ENCODE measurements at places on chromosomes 12 and 14. TPM values are rescaled to one million over a fixed set of nuclear protein-coding genes. Genes with fewer than 3 reads are reported as not detected.

- no peaks in the 10 kb centered on the region for H3K27me3 ChIP-seq
- H3K4me1 ChIP-seq: peaks cover 12% of the 10 kb centered on the region
- no peaks in the 10 kb centered on the region for H3K36me3 ChIP-seq
- no peak overlapping the region for H3K4me3 ChIP-seq
- no peak for DNase-seq
- H3K27ac ChIP-seq: no peak overlapping the region
These were observed 37.2 kb downstream of the IFNG start for GRCh38 chr12:68122236-68122920.

GRCh38 chr14:72751276-72752033 is 142.4 kb downstream of the DPF3 start:
- H3K4me3 ChIP-seq: no peak overlapping the region
- H3K27ac ChIP-seq: no peak overlapping the region
- peaks cover 11% of the 10 kb centered on the region for H3K4me1 ChIP-seq
- H3K36me3 ChIP-seq: no peaks in the 10 kb centered on the region

BCAT1 gene
- 4.9 TPM for total RNA-seq

GRCh38 chr14:75714991-75715390 is 53.9 kb downstream of the TTLL5 start:
- no peaks in the 10 kb centered on the region for H3K27me3 ChIP-seq
- no peak overlapping the region for H3K27ac ChIP-seq
- DNase-seq: no peak
- H3K4me3 ChIP-seq: no peak overlapping the region
- peaks cover 5% of the 10 kb centered on the region for H3K36me3 ChIP-seq

DNA sequence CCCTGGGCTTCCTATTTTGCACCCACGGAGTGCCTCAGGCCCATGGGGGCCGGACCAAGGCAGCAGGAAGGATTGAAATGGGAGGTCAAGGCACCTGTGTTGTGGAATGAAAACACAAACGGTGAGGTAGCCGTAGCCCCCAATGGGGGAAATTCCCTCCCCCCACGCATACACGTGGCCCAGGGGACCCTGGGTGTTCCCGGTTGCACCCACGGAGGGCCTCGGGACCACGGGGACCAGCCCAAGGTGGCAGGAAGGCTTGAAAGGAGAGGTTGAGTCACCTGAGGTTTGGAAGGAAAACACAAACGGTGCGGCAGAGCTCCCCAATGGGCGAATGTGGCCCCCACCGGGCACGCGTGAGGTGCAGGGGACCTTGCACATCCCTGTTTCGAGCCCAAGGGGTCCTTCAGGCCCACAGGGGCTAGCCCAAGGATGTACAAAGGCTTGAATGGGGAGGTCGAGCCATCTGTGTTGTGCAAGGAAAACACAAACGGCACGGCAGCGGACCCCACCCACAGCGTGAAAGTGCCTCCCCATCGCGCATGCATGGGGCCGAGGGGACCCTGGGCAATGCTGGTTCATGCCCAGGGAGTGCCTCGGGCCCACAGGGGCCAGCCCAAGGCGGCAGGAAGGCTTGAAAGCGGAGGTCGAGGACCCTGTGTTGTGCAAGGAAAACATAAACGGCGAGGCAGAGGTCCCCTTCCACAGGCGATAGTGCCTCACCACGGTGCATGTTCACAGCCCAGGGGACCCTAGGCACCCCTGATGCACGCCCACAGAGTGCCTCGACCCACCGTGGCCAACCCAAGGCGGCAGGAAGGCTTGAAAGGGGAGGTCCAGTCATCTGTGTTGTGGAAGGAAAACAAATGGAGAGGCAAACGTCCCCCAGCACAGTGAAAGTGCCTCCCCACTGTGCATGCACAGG is 376.7 kb downstream of the ALG10 start:
- no peaks in the 10 kb centered on the region for H3K36me3 ChIP-seq
- no peak overlapping the region for H3K4me3 ChIP-seq
- H3K27ac ChIP-seq: no peak overlapping the region
- no peaks in the 10 kb centered on the region for H3K4me1 ChIP-seq

LRP1-AS gene
- total RNA-seq: not detected

ANKS1B gene
- total RNA-seq: not detected

DNA sequence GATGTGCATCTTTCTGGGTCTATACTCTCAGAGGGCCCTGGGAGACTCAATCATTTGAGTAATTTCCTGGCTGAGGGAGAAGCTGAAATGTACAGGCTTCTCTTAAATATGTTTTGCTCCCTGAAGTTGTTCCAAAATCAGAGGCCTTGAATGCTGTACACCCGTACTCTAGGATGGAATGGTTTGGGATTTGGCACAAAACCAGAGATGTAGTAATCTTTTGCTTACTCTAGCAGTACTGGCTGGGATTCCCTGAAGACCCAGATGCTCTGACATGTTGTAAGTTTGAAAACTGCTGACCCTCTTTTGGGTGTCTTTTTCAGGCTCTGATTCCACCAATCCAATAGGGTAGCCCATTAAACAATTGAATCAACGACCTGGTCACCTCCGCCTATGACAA is 10.4 kb downstream of the ACACB start:
- no peaks in the 10 kb centered on the region for H3K36me3 ChIP-seq
- no peaks in the 10 kb centered on the region for H3K27me3 ChIP-seq
- no peak overlapping the region for H3K4me3 ChIP-seq
- H3K4me1 ChIP-seq: no peaks in the 10 kb centered on the region
- H3K27ac ChIP-seq: no peak overlapping the region
- DNase-seq: no peak

C12orf57 gene
- total RNA-seq: 90.9 TPM

DNA sequence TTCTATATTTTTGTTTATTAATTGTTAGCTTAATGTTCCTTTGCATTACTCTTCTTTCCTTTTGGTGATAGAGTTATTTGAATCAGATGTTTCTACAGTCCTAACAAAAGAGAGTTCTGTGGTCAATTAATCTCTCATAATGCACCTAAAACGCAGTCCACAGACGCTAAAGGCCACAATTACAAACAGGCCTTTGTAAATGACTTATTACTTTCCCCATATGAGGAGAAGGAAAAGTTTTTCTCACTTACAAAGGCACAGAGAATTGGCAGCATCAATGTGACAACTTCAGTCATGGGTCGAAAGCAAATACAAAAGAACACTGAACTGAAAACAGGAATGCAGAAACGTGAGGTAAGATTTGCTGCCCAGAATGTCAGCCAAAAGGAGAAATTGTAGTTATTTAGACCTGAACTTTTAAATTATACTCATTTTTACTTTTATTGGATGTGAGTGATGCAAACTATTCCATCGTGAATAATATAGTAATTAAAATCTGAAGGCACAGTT is 142.0 kb upstream of the SYT10 start:
- no peak overlapping the region for H3K4me3 ChIP-seq
- H3K27ac ChIP-seq: no peak overlapping the region
- no peaks in the 10 kb centered on the region for H3K36me3 ChIP-seq
- H3K4me1 ChIP-seq: no peaks in the 10 kb centered on the region

CREBL2 gene
- 20.2 TPM for total RNA-seq

GRCh38 chr12:68279227-68280054 is 26.0 kb upstream of the IL22 start:
- H3K4me1 ChIP-seq: no peaks in the 10 kb centered on the region
- H3K4me3 ChIP-seq: no peak overlapping the region
- no peak overlapping the region for H3K27ac ChIP-seq
- peaks cover 5% of the 10 kb centered on the region for H3K27me3 ChIP-seq
- no peak for DNase-seq

DNA sequence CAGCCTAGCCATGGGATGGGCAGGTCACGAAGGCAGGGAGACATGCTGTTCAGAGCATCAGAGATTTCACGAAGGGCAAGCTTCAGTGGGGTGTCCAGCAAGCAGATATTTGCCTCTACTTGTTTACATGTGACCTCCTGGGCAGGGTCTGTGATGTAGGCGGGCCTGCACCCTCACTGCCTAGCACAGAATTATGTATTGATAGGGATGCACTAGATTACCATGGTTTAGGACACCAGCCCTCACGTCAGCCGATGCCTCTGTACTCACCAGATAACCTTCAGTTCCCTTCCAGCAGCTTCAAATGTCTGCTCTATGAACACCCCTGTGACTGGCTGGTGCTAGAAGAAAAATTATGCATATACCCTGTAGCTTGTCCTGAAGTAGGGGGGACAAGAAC is 5.1 kb upstream of the EIF5 start:
- no peak overlapping the region for H3K4me3 ChIP-seq
- DNase-seq: no peak
- peaks cover 4% of the 10 kb centered on the region for H3K4me1 ChIP-seq
- H3K27ac ChIP-seq: no peak overlapping the region

DNA sequence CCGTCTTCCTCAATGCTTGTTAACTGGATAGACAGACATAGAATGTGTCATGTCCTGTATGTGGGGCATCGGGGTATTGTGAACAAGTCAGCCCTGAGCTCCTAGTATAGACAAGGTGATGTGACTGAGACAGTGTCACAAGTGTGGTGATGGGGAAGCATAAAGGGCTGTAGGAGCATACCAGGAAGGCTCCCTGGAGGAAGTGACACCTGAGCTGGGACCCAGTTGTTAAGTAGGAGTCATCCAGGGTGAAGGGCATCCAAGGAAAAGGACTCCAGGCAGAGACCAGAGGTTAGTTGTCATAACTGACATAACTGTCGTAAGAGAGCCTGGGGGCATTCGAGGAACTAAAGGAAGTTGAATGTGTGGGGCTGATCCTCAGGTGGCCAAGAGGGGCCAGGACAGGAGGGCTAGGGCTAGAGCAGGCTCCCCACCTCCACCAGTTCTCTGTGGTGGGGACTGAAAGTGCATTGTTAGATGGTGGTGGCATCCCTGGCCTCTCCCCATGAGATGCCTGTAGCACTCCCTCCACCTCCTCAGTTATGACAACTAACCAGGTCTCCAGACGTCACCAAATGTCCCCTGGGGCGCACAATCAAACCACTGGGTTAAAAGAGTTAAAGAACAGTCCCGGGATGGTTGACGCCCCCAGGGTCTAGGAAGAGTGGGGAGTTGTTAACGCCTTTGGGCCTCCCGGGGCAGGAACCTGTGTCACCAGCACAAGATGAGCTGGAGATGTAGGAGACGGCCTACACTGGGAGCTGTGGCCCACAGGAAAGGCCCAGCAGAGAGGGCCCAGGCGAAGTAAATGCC is 2.4 kb downstream of the FICD start:
- no peak overlapping the region for H3K27ac ChIP-seq
- peaks cover 1% of the 10 kb centered on the region for H3K36me3 ChIP-seq
